ENCODE measurements at places on chromosomes 2 and 18.

GRCh38 chr2:157245846-157246764 is 11.4 kb upstream of the GALNT5 start:
- DNase-seq: no peak

GRCh38 chr2:119229716-119230115 is 6.1 kb downstream of the STEAP3 start:
- DNase-seq: no peak

GRCh38 chr2:110848519-110849030 is 116.2 kb downstream of the ACOXL start:
- no peak for DNase-seq

- no peak for DNase-seq
These were observed 333.8 kb upstream of the TNP1 start for GRCh38 chr2:217193431-217194340.

- DNase-seq: no peak
These were observed 4.7 kb upstream of the CDK5R2 start for GRCh38 chr2:218954541-218955300.

GRCh38 chr2:48315896-48316194 is 214.1 kb upstream of the STON1 start:
- no peak for DNase-seq

GRCh38 chr2:159045545-159046454 is 77.4 kb downstream of the TANC1 start:
- no peak for DNase-seq

- no peak for DNase-seq
These were observed 58.4 kb upstream of the CERS6 start for GRCh38 chr2:168397629-168398028.

DNA sequence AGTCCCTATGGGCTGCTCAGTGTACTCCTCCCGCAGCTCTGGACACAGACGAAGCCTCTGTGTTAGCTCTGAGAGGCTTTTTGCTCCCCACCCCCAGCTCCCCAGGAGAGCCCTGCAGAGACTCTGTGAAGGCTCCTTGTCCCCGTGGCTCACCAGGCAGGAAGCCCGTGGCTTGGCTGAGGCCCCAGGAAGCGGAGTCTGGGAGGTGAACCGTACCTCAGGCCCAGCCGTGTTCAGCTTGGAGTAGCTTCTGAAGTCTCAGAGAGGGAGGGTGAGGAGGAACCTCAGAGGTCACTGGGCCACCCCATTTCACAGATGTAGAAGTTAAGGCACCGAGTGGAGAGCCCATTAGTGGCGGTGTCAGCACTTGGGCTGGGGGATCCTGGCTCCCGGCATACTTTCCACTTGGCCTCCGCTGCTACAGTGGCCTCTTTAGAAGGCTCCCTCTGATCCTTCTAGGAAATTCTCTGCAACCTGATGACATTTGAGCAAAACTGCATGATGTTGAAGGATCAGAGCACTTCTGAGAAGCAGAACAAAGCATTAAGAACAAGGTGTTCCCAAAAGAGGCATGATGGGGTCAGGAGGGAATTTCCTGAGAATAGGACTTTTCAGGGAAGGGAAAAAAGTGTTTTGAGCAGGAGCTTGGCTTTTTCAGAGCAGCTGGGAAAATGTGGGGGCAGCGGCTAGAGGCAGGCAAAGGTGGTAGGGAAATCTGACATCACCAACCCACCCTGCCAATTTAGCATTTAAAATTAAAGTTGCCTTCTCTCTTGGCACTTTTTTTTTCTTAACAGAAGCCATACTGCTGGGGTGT is 79.1 kb downstream of the MCFD2 start:
- no peak for DNase-seq

DNA sequence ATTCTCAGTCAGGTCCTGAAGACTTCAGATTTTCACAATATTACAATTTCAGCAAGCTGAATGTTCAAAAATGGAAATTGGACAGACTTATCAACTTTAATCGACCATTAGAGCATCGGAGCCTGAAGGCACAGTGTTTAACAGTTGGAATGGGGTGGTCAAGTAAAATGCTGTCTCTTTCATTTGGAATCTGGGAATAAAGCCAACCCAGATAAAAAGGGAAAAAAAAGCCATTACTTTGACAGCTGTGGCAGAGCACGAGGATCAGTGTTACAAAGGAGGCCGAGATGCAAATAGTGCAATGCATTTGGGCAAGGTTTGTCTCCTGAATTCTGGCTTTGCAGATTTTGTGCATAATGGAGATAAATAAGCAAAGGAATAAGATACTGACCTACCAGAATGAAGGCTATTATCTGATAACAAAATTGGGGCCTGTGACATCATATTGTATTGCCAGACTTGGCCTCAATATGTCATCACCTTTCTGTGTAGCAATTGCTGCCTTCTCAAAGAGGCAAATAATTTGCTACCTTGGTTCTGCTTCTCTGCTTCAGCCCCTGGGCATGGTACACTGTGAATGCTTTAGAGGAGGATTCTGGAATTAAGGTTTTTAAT is 277.5 kb upstream of the KLHL29 start:
- DNase-seq: peak; percentile 4

GRCh38 chr2:17540093-17540812 is at the start of gene VSNL1:
TSS of gene VSNL1 (plus strand) at chr2:17540696. CDS start at chr2:17592075, 51,379 bp downstream.
- peak; percentile 46 for DNase-seq

- no peak for DNase-seq
These were observed 15.1 kb upstream of the DYNC2LI1 start for GRCh38 chr2:43758739-43759138.

Data from pons (tissue), 1 donor.